ENCODE measurements at places on chromosomes 6 and 20. TPM values are rescaled to one million over a fixed set of nuclear protein-coding genes. Genes with fewer than 3 reads are reported as not detected.

Gene EYS
- total RNA-seq, result not detected

Gene OPRL1
- total RNA-seq, result 0.64 TPM

Gene CENPQ
- total RNA-seq, result 11.9 TPM

Gene SMPD2
- 22.8 TPM for total RNA-seq

Gene PLN
- total RNA-seq, result not detected

Gene SLC17A3
- total RNA-seq, result 0.66 TPM

Data from T-helper 1 cell treated with Interleukin-12 subunit alpha and Interleukin-12 subunit beta and Interleukin-4 antibody, amounts not matched to agents 30 ng/mL and 1 ng/mL, for 36 hours (primary cell).